Activated CD4-positive, alpha-beta T cell treated with anti-CD3 and anti-CD28 coated beads, Interleukin-10, Interleukin-2, amounts not matched to agents 100 ng/mL and 50 ng/mL, durations not matched to agents 16 hours and 8 hours (primary cell): ENCODE measurements at places on chromosomes 6 and 20.

DNA sequence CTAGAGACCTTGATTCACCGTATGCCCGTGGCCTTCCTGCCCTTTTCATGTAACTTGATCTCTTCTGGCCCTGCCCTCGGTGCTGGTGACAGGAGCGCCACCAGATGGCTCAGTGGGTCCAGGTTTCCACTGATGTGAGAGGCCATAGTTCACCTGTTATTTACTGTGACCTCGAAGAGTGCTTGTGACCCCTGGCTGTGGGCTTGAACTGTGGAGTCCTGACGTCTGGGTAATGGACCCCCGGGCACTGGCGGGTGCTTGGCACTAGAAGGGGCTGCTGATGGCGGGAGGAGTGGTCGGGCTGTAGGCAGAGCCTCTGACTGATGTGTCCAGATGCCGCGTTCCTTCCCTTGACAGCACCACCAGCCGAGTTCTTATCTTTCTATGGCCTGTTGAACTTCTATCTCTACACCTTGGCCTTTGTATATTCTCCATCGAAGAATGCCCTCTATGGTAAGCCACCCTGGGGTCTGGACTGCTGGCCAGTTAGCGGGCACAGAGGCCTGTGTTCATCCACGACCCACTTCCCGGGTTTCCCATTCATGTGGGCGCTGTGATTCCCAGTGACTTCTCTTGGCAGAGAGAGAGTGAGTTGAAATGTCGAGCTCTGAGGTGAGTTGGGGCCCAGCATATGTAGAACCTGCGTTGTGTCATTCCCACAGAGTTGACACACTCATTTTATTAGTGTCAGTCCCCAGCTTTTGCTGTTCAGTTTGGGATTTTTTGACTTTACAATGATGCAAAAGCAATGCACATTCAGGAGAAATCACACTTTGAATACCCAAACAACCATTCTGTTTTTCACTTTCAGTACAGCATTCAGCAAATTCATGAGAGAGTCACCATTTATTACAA, 14.9 kb downstream of the DYNLT1 start:
- DNase-seq: peak; percentile 23

- no peak for DNase-seq
Observed at GRCh38 chr6:3427687-3428085, 29.2 kb downstream of the SLC22A23 start.

DNA sequence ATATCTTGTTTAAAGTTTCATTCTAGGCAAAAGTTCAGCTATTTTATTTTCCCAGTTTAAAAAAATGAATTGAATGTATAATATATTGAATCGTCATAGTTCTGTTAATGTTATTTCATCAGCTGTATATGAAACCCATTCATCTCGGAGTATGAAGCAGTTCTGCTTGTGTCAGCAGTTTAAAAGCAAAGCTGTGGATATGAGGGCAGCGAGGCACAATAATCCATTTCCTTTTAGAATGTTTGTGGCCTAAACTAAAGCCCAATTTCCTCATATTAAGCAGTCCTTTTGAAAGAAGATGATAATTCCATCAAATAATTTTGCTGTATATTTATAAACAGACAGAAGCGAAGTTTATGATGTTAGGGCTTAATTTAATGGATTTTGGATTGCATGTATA, 300.1 kb downstream of the SAMD5 start:
- DNase-seq: no peak

DNA sequence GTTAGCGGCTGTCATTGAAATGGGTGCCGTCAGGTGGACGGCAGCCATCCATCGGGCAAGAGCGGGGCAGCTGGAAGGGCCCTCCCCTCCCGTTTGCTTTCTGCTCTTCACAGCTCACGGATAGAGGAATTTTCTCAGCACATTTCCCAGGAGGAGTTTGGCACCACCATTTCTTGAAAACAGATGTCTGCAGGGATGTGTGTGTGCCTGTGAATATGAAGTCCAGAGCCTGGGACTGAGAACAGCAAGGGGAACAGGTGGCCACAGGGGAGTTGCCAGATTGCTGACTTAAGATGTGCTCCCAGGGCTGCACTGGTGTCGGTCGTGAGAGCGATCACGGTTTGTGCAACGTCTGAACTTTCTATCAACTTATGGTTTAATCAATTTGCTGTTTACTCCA, 22.1 kb upstream of the ECI2 start:
- DNase-seq: no peak

DNA sequence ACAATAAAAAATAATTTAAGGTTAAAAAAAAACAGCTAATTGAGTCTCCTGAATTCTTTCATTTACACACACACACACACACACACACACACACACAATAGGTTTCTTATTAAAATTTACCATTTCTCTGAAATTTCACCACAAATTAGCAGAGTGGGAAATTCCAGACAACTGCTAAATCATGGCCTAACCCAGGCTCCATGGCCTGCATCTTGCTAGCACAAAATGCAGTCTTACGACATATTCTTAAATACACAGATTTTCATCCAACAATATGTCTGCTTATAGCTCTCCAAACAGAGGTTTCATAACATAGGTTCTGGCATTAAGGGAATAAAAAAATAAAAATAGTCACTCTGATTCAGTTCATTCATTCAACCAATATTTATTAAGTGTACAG, 46.9 kb downstream of the SOD2 start:
- no peak for DNase-seq

GRCh38 chr20:17854307-17854903, 114.2 kb downstream of the SNX5 start:
- no peak for DNase-seq

- no peak for DNase-seq
Observed at GRCh38 chr6:10343320-10343719, 71.6 kb downstream of the TFAP2A start.

- DNase-seq: peak; percentile 64
Observed at GRCh38 chr6:11730641-11731040, 48.0 kb downstream of the ADTRP start.

- no peak for DNase-seq
Observed at GRCh38 chr6:87364602-87365252, 20.1 kb downstream of the C6orf163 start.

GRCh38 chr20:40960101-40960500, 68.5 kb upstream of the TOP1 start:
- DNase-seq: no peak

GRCh38 chr6:15243910-15244619, 1.8 kb upstream of the JARID2 start:
- no peak for DNase-seq

GRCh38 chr6:56691814-56692213, 49.1 kb upstream of the DST start:
- DNase-seq: no peak

DNA sequence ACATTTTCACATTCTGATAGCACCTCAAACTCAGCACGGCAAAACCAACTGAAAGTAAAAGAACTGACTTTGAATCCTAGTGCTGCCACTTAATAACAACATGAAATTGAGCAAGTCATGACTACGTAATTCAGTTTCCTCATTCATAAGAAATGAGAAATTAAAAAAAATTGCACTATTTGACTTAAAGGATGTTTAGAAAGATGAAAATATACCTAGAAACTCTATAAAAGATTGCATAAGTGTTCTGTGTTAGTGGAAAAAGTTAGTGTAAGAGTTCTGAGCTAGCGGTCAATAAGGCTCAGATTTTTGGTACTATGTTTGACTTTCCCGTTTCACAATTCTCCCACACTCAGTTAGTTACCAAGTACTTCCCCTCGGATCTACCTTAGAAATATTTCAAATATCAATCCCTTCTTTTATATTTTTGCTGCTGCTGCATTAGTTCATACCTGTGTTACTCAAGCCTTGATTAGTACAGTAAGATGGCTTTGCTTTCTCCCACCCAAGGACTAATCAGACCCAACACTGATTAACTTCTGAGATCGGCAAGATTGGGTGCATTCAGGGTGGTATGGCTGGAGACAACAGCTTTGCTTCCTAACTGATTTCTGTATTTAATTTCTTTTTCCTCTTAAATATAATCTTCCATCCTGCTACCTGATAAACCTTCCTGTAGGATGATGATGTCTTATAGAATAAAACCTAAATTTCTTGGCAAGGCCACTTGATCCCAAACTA, 25.9 kb downstream of the ECHDC1 start:
- DNase-seq: no peak

DNA sequence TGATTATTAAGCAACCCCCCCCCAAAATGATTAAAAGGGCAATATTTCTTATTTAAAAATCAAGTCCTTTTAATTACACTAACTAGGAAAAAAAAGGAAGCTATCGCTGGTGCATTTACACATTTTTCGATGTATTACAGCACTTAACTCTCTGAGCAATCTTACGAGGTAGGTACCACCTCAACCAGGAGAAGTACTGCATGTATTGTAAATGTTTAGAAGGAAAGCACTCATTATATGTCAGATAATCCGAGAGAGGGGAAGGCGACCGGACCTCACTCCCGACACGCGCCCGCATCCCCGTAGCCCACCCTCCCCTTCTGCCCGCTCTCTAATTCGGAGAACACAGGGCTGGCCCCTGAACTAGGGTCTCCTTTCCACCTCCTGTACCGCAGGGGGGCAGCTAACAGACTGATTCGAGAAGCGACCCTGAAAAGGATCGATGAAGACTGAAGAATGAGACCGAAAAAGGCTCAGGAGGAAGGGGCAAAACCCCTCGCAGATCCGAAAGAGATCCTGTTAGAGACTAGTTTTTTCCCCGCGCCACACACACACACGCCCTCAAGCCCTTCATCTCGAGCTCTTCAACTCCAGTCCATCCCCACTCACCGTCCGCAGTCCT, 337 bp downstream of the ESF1 start:
- no peak for DNase-seq

DNA sequence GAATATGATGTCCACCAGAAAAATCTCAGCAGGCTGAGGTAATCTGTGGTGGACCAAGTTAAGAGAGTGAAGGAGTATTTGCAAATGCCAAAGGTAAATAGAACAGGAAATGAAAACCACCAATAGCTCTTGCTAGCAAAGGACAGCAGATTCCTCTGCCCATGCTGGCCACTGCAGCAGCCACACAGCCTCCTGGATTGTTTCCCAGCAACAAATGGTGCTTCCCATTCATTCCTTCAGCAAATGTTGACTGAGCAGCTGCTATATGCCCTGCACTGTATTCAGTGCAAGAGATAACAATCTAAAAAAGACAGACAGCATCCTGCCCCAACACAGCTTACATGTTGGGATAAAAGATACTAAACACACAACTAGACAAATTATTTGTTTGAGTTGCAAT, 11.0 kb downstream of the ROS1 start:
- DNase-seq: no peak

- DNase-seq: no peak
Observed at GRCh38 chr20:61876952-61877728, 188.5 kb downstream of the TAF4 start.

- no peak for DNase-seq
Observed at GRCh38 chr6:34900321-34901031, 11.4 kb downstream of the ANKS1A start.

- no peak for DNase-seq
Observed at GRCh38 chr6:120871416-120872261, 462.6 kb downstream of the TBC1D32 start.

DNA sequence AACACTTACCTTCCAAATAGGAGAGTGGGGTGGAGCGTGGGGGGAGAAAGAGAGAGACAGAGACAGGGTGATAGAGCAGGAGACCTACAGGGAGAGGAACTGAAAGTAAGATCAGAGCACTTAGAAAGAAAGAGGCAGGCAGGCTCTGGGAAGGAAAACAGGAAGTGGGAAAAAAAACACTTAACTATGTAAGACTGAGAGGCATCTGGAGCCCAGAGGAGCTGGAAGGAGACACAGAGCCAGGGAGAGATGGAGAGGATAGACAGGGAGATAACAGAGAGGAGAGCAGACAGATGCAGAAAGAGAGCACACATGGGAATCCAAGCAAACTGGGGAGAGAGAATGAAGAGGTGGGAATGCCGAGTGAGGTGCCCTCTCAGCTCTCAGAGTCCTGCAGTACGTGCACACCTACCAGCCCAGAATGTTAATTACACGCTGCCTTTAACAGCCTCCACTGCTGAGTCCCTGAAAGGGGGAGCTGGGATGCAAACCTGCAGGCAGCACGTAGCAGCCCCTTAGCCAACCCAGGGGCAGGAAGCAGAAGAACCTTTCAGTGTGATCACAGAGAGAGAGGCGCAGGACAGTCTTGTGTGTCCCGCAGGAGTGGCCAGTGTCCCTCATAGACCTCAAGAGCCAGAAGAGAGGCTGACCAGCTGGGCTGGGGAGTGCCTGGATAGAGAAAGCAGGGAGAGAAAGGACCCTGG, 132.7 kb upstream of the LRFN2 start:
- DNase-seq: no peak

- DNase-seq: no peak
Observed at GRCh38 chr6:116029535-116029934, 31.2 kb downstream of the FRK start.

DNA sequence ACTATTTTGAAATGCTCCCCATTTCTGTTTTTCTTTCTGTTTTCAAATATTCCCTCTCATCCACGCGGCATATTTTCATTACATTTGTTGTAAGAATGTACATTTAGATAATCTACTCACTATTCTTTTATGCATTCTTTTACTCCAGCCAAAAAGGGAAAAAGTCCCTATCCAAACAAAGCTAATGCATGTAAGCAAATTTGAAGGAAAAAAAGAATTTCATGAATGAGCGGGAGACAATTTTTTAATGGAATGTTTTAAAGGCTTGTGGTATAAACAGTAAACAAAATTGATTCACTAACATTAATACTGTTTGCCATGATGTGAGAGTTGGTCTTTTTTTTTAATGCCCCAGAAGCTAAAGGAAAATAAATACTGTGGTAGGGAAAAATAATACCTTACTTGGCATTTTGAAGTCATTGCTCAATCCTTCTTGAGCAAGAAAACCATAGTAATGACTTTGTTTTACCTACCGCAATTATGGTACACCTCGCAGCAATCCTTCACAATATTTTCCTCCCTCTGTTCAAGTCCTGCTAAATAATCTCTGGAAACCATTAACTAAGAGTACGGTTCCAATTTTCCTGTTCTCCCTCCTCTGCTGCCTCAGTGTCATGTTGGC, 79.0 kb downstream of the BACH2 start:
- no peak for DNase-seq

DNA sequence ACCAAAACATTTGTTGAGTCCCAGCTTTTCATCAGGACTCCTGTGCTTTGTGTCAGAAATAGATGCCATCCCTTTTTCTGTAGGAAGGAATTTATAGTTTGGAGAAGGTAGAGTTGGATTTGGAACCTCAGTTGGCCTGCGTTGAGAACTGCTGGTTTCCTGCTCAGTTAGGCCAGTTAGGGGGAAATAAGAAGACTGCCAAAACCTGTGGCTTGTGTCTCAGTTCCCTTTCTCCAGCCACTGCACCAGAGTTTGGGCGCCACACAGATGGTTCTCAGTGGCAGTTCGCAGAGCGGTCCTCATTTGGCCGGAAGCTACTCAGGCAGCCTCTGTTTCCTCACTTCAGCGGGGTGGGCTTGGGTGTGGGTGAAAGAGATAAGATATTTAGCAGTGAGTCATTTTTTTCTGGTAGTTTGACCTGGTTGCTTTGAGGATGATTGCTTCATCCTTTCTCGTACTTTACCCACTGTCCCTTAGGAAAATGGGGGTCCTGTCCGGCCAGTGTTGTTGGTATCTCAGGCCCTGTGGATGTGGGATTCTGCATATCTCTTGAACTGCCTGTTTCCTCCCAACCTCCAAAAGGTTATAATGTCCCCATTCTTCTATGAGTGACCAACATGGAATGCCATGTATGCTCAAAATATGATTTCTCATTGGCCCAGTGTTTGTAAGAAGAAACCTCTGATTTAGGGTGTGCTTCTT, 53.7 kb downstream of the JARID2 start:
- DNase-seq: peak; percentile 77

- DNase-seq: no peak
Observed at GRCh38 chr6:30152016-30152673, 8.9 kb downstream of the TRIM10 start.

GRCh38 chr6:132713352-132714134, at the start of gene VNN1:
Gene VNN1, minus strand, starts transcription at chr6:132714055. Its CDS starts 20 bp downstream, at chr6:132714035.
- no peak for DNase-seq

- DNase-seq: no peak
Observed at GRCh38 chr6:170057034-170057734, 233.7 kb downstream of the DLL1 start.
